Calu3 (cell line): ENCODE measurements at places on chromosomes 2 and 18. TPM values are rescaled to one million over a fixed set of nuclear protein-coding genes. Genes with fewer than 3 reads are reported as not detected.

- DNase-seq = no peak
These were observed 73.6 kb downstream of the OTX1 start for GRCh38 chr2:63124218-63124617.

DNA sequence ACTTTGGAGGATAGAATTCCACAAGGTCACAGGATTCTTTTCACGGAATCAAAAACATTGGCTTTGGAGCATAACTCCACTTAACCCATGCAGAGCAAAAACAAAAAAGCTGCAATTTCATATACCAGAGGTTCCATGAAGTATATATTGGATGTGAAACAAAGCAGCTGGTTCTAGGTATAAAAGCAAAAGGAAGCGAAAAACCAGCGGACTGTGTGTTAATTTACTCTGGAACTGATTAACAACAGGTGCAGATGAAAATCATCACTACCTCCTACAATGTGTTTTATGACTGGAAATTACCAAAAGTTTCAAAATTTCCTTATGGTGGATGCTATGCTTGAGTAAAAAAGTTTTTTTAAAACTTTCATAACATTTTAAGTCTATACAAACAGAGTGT, 54.4 kb upstream of the LINC00305 start:
- DNase-seq = no peak

- DNase-seq = peak; percentile 55
These were observed 70.2 kb downstream of the LRRC30 start for GRCh38 chr18:7301094-7301493.

DNA sequence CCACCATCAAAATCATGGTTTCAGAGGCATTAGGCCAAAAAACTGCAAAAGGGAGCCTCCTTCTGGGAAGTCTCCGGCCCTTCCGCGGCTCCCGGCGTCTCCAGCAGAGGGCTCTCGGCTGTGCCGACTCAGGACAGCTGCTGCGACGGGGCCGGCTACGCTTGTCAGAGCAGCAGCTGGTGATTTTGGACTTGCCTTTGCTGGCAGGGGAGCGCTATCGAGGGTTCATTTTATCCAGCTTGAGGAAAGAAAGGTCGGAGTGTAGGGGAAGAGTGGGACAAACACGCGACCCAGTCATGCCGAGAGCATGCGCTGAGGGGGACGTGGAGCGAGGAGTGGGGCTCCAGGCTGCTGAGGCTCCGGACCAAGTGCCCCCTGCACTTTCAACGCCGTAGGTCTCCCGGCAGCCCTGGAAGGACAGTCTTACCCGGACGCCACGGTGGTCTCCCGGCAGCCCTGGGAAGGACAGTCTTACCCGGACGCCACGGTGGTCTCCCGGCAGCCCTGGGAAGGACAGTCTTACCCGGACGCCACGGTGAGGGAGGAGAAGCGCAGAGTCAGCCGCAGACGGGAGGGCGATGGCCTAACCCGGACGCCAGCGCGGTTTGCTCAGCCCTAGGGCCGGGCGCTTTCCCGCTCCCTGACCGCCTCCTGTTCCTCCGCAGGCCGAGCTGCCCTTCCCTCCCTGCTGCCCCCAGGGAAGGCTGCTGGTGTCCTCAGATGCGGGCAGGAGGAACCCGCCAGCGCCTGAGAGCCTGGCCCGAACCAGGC, 21.7 kb downstream of the DDX18 start:
- DNase-seq = peak; percentile 14

- no peak for DNase-seq
These were observed 75.8 kb downstream of the PHLPP1 start for GRCh38 chr18:62790871-62791772.

- no peak for DNase-seq
These were observed 31.4 kb upstream of the CCDC102B start for GRCh38 chr18:68766433-68766832.

- no peak for DNase-seq
These were observed 774.7 kb downstream of the METTL4 start for GRCh38 chr18:1796636-1797035.

DNA sequence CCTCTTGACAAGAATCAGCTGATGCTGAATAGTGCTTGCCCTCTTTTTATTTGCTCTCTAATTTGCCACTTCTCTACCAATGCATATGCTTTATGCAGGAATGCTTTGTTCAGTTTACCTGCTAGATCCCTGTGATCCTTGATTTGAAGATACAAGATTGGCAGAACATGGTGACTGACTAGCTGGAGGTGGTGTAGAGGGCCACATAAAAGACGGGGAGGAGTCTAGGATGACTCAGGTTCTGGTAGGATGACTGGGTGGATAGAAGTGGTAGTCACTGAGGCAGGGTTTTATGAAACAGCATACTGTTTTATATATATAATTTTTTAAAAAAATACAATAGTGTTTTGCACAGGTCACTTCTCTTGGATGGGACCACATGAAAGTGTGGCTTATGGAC, 6.3 kb upstream of the ADGRF3 start:
- no peak for DNase-seq

GRCh38 chr2:118237451-118237850, 149.2 kb downstream of the INSIG2 start:
- DNase-seq = no peak

DNA sequence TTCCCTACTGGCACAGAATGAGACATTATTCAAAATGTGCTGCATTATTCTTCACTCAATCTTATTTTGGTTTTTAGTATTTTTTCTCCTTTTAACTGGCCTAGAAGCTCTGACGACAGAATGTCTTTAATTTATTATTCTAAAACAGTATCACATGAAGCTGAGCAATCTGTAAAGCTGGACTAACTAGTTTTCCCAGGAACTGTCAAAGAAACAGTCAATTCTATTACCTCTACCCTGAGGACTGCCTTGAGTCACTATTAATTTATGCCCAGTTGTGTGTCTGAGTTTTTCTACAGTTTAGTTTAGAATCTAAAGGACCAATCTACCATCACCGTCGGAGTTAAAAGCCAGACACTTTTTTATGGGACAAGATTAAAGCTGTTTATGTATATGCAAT, 31.6 kb downstream of the MBD2 start:
- no peak for DNase-seq

GRCh38 chr2:241422350-241422749, 66.3 kb downstream of the FARP2 start:
- DNase-seq = no peak

- no peak for DNase-seq
These were observed 138.7 kb upstream of the ZNF516 start for GRCh38 chr18:76633588-76634269.

DNA sequence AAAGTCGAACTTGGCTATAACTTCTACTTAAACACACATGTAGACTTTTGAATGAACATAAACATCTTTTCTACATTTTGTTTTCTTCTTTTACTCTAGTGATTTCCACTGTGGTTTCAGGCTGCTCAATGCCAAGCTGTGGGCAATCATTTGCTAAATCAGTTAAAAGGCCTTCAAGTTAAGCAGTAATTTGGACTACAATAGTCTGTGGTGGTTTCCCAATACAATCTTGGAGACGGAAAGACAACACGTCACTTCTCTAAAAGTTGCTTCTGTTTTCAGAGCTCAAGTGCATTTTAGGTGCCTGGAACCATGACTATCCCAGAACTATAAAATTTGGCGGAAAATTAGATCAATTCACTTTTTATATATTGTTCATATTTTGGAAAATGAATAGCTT, 69.4 kb downstream of the TXNL1 start:
- no peak for DNase-seq

Gene ANKMY1
- total RNA-seq = 34.9 and 38.2 TPM in 2 replicates

Gene PAX8
- total RNA-seq = 12.2 and 14.5 TPM in 2 replicates

Gene PIEZO2
- 0.24 and 0.91 TPM in 2 replicates for total RNA-seq

Gene PLGLB2
- total RNA-seq = 1.7 and 2.3 TPM in 2 replicates

Gene FMNL2
- 42.9 and 46.5 TPM in 2 replicates for total RNA-seq
